ENCODE measurements at places on chromosomes 1 and 21. TPM values are rescaled to one million over a fixed set of nuclear protein-coding genes. Genes with fewer than 3 reads are reported as not detected.

DNA sequence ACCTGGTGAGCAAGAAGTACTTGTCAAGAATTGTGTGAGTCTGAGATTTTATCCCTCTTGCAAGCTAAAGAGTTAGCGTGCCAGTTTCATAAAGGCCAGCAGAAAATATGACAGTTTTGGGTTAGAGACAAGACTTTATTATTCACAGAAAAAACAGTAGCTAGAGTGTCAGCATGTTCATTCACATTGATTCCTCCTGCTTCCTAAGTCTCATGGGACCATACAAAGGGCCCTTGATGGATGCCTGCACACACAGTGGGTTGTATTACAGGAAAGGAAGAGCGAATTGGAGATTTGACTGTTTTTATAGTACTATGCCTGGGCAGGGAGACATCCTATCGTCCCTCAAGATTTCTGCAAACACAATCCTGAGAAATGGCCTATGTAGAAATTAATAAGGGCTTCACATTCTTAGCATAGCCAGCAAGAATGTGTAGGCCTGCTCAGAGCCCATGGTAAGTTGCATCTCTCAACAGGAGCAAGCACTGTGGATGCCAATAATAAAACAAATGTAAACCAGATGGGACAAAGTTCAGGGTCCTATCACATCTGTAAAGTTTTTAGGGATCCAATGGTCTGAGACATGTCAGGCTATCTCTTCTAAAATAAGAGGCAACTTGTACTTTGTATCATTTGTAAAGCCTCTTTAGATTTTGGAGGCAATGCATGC is 4.0 kb upstream of the ASPM start:
- H3K27me3 ChIP-seq, result no peaks in the 10 kb centered on the region
- no peaks in the 10 kb centered on the region for H3K36me3 ChIP-seq
- H3K4me3 ChIP-seq, result no peak overlapping the region
- H3K4me1 ChIP-seq, result peaks cover 5% of the 10 kb centered on the region

DNA sequence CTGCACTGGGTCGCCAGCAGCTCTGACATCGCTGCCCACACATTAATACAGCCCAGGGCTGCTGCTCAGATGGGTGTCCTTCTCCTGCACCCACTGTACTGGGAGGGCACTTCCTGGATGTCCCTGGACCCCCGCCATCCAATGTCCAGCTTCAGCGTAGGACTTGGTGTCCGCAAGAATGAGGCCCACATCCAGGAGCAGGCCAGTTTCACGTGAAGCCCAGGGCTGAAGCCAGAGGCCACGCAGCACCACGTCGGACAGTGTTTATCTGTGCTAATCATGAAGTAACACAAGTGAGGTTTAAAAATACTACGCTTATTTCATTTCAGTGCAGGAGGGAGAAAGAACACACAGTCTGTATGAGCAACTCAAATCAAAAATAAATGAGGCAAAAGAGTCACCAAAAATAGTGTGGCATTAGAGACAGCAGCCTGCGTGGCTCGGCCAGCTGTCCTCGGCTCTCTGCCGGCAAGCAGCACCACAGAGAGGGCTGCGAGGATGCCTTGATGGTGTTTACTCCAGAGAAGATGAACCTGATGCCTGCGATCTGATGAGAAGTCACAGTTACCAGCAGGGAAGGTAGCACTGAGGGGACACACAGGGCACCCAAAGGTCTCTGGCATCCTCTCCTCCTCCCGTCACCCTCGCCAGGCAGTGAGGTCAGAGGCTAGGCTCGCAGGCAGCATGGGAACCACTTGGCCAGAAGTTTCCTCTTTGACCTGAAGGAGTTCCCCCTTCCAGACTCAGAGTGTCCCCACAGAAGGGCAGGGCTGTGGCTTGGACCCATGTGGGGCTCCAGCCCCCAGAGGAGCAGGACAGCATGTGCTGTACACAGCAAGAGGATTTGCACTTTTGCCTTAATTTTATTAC is 22.1 kb upstream of the NPHP4 start:
- H3K36me3 ChIP-seq, result peaks cover 35% of the 10 kb centered on the region
- no peak overlapping the region for H3K4me3 ChIP-seq
- H3K27ac ChIP-seq, result no peak overlapping the region
- H3K4me1 ChIP-seq, result peaks cover 4% of the 10 kb centered on the region

DNA sequence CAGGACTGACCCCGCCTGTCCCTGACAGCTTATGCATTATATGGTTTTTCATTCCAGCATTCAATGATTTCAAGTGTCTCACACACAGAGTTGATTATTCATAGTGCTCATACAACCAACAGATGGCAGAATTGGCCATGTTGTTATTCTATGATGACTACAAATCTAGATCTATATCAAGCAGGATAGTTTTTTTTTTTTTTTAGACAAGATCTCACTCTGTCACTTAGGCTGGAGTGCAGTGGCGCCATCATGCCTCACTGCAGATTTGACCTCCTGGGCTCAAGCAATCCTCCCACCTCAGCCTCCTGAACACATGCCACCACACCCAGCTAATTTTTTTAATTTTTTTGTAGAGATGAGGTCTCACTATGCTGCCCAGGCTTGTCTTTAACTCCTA is 40.1 kb upstream of the LRRC8D start:
- H3K27me3 ChIP-seq, result no peaks in the 10 kb centered on the region
- peak; percentile 68 for DNase-seq
- no peaks in the 10 kb centered on the region for H3K36me3 ChIP-seq
- peaks cover 40% of the 10 kb centered on the region for H3K4me1 ChIP-seq

GRCh38 chr1:147635342-147635741 is 35.0 kb downstream of the ACP6 start:
- no peak overlapping the region for H3K27ac ChIP-seq
- peaks cover 7% of the 10 kb centered on the region for H3K36me3 ChIP-seq
- H3K4me3 ChIP-seq, result no peak overlapping the region
- H3K4me1 ChIP-seq, result peaks cover 14% of the 10 kb centered on the region
- DNase-seq, result no peak
- H3K27me3 ChIP-seq, result no peaks in the 10 kb centered on the region

DNA sequence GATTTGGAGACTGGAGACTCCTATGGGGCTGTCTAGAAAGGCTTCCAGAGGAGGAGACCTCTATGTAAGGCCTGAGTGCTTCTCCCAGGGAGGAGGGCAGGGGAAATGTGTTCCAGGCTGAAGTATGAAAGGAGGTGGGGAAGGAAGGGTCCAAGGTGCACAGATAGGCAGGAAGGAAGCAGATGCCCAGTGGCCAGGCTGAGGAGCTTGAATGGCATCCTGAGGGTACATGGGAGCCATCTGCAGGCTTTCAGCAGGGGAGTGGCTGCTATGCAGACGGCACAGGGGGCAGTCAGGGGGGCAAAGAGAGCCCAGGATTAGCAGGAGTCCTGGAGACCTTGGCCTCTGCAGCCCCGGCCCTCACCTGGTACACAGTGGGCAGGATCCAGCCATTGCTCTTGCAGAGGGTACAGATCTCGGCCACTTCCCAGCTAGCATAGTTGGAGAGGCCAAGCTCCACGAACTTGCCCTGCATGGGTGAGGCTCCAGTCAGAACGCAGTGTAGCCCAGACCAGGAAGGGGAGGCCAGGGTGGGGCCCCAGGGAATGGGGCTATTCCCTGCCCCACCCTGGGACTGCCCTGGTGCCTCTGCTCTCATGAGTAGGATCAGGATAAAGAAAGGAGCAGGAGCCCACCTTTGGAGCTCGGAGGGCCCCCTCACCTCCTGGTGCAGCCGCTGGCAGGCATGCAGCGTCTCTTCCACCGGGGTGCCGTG is 4.0 kb downstream of the AKR7A2 start:
- peaks cover 13% of the 10 kb centered on the region for H3K4me1 ChIP-seq
- peaks cover 27% of the 10 kb centered on the region for H3K36me3 ChIP-seq
- H3K27ac ChIP-seq, result no peak overlapping the region
- peak; percentile 53 for DNase-seq
- H3K4me3 ChIP-seq, result no peak overlapping the region

DNA sequence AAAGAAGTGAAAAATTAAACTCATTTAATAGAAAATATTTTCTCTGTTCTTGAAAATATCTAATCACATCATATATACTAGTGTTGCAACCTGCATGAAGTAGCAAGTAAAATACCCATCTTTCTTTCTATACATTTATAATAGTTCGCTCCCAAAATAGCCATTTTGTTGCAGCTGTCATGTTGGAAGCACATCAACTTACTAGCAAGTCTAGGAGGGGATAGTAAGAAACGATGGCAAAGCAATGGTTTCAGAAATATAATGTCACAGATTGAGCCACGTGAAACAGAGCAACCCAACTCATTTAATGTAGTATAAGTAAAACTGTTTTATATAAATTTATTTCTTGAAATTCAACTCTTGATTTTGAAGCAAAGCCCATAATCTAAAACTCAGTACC is 521.8 kb downstream of the LRRIQ3 start:
- H3K4me1 ChIP-seq, result no peaks in the 10 kb centered on the region
- no peaks in the 10 kb centered on the region for H3K27me3 ChIP-seq
- no peak overlapping the region for H3K4me3 ChIP-seq
- DNase-seq, result no peak
- no peak overlapping the region for H3K27ac ChIP-seq

- peak; percentile 79 for DNase-seq
- H3K27me3 ChIP-seq, result no peaks in the 10 kb centered on the region
- peak overlapping the region; percentile 98 for H3K27ac ChIP-seq
- H3K4me1 ChIP-seq, result peaks cover 93% of the 10 kb centered on the region
Observed at GRCh38 chr1:111600886-111601386, 18.7 kb upstream of the RAP1A start.

DNA sequence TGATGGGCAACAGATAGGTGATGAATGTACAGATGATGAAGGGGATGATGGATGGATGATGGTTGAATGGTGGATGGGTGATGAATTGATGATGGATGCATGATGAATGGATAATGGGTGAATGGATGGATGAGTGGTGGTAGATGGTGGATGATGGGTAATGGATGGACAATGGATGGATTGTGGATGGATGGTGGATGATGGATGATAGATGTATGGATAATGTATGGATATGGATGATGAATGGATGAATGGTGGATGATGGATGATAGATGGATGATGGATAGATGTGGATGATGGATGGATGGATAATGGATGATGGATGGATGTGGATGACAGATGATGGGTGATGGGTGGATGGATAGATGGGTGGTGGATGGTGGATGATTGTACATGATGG is 35.7 kb downstream of the WNT3A start:
- no peak overlapping the region for H3K4me3 ChIP-seq
- H3K36me3 ChIP-seq, result no peaks in the 10 kb centered on the region
- H3K27me3 ChIP-seq, result peaks cover 5% of the 10 kb centered on the region
- no peak for DNase-seq

GRCh38 chr1:246803373-246803772 is 79.2 kb downstream of the SCCPDH start:
- no peaks in the 10 kb centered on the region for H3K27me3 ChIP-seq
- no peaks in the 10 kb centered on the region for H3K36me3 ChIP-seq
- H3K27ac ChIP-seq, result no peak overlapping the region
- no peak overlapping the region for H3K4me3 ChIP-seq
- H3K4me1 ChIP-seq, result no peaks in the 10 kb centered on the region

GRCh38 chr1:10280439-10281350 is 70.3 kb downstream of the KIF1B start:
- DNase-seq, result no peak
- no peaks in the 10 kb centered on the region for H3K27me3 ChIP-seq
- H3K27ac ChIP-seq, result peak overlapping the region; percentile 26
- peaks cover 20% of the 10 kb centered on the region for H3K4me1 ChIP-seq

DNA sequence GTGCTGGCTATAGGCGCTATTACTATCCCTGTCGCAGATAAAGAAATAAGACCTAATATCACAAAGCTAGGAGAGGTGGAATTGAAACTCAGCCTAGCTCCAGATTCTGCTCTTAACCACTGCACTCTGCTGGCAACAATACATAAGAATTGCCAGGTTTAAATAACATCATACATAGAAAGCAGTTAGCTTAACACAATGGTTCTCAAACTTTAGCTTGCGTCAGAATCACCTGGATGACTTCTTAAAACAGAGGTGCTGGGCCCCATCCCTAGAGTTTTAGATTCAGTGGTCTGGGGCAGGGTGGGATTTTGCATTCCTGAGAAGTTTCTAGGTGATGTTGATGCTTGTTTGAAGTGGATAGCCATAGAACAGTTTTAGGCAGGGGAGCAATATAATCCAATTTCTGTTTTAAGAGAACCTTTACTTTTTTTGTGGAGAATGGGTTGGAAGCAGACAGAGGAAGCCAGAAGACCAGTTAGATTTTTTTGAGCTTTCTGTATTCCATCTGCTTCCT is 1.1 kb upstream of the POMGNT1 start:
- peaks cover 20% of the 10 kb centered on the region for H3K4me1 ChIP-seq
- DNase-seq, result no peak
- peaks cover 13% of the 10 kb centered on the region for H3K36me3 ChIP-seq
- H3K27me3 ChIP-seq, result peaks cover 3% of the 10 kb centered on the region

GRCh38 chr21:21662776-21663175 is 664.6 kb downstream of the NCAM2 start:
- no peak overlapping the region for H3K27ac ChIP-seq
- DNase-seq, result no peak
- H3K27me3 ChIP-seq, result no peaks in the 10 kb centered on the region
- H3K36me3 ChIP-seq, result no peaks in the 10 kb centered on the region
- H3K4me3 ChIP-seq, result no peak overlapping the region

LEPROT gene
- 20.2 TPM for total RNA-seq

FCGR1A gene
- not detected for total RNA-seq

OR2T35 gene
- not detected for total RNA-seq

OR2M3 gene
- not detected for total RNA-seq

BSND gene
- not detected for total RNA-seq

SYTL1 gene
- total RNA-seq, result 29.7 TPM

CYP4Z1 gene
- total RNA-seq, result not detected

CYP4A11 gene
- not detected for total RNA-seq

Measured in activated CD4-positive, alpha-beta T cell treated with anti-CD3 and anti-CD28 coated beads, Interleukin-2, amount 10 ng/mL, durations not matched to agents 24 days and 14 days (primary cell).